ENCODE measurements at places on chromosomes 2 and 18.
A peak's percentile ranks its signal among the peaks of the same experiment; 100 is the strongest.

- no peak for DNase-seq
Measured at GRCh38 chr2:149061133-149061745, 22.7 kb downstream of the LYPD6B start.

- no peak for DNase-seq
Measured at GRCh38 chr2:231133365-231134099, 8.7 kb upstream of the HTR2B start.

- no peak for DNase-seq
Measured at GRCh38 chr2:76639171-76639680, 883.0 kb downstream of the LRRTM4 start.

GRCh38 chr2:235960716-235961640, 207.2 kb downstream of the GBX2 start:
- no peak for DNase-seq

DNA sequence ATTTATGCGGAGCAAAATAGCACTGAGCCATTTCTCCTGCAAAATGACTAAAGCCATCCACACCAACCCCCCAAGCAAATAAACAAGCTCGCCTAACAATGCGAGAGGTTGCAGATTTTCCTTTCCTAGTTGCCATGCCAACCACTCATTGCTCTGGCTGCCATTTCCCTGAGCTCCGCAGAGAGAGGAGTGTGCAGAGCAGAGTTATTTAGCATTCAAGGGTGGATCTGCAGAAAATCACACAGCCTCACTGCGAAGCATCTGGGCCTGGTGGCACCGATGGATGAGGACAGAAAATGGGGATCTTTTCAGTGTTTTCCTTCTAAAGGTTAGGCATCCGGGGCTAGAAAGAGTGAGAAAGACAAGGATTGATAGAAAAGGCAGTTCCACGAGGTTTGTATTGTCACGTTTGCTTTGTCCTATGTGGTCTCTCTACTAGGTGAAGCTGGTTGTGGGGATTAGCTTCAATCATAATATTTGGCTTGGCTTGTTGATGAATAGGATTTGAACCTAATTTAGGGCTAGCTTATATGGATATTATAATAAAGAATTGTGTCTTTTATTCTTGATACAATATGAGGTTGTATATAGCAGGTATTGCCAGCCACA, 110.2 kb upstream of the UNC80 start:
- peak; percentile 79 for DNase-seq
